ENCODE measurements at places on chromosomes 5 and 9. TPM values are rescaled to one million over a fixed set of nuclear protein-coding genes. Genes with fewer than 3 reads are reported as not detected.

The DNAH5 gene
- total RNA-seq, result 1.7 TPM

The GNA14 gene
- total RNA-seq, result 0.40 TPM

The TMEM232 gene
- 0.24 TPM for total RNA-seq

The SPINK13 gene
- not detected for total RNA-seq

The PKN3 gene
- total RNA-seq, result 3.0 TPM

The MED22 gene
- total RNA-seq, result 20.9 TPM

The IGFBPL1 gene
- not detected for total RNA-seq

The PCDHB12 gene
- total RNA-seq, result 0.08 TPM

The KCTD16 gene
- total RNA-seq, result 0.40 TPM

The ROR2 gene
- 79.0 TPM for total RNA-seq

The MVB12B gene
- 2.9 TPM for total RNA-seq

The PCDHA6 gene
- total RNA-seq, result not detected

Data from epithelial cell of alveolus of lung (primary cell).